A549 treated with RU486 at 1 μM for 4 hours (cell line): ENCODE measurements at places on chromosomes 16 and 17. TPM values are rescaled to one million over a fixed set of nuclear protein-coding genes. Genes with fewer than 3 reads are reported as not detected.

Gene RGS9
- total RNA-seq, result 7.8 to 9.7 TPM (median 8.7 TPM) in 5 replicates

Gene CCDC200
- not detected in 5 replicates for total RNA-seq

Gene TBC1D3H
- not detected in 5 replicates for total RNA-seq

Gene RAC3
- total RNA-seq, result 24.7 to 40.1 TPM (median 34.9 TPM) in 5 replicates

Gene NPIPB9
- 1.5 to 2.7 TPM (median 1.7 TPM) in 5 replicates for total RNA-seq

Gene TAC4
- not detected in 5 replicates for total RNA-seq
